ENCODE measurements at places on chromosomes 16 and 17.

- no peak for DNase-seq
These were observed 474.5 kb upstream of the EEF2KMT start for GRCh38 chr16:5572056-5572455.

- no peak for DNase-seq
These were observed 73.2 kb downstream of the CMIP start for GRCh38 chr16:81517629-81518438.

DNA sequence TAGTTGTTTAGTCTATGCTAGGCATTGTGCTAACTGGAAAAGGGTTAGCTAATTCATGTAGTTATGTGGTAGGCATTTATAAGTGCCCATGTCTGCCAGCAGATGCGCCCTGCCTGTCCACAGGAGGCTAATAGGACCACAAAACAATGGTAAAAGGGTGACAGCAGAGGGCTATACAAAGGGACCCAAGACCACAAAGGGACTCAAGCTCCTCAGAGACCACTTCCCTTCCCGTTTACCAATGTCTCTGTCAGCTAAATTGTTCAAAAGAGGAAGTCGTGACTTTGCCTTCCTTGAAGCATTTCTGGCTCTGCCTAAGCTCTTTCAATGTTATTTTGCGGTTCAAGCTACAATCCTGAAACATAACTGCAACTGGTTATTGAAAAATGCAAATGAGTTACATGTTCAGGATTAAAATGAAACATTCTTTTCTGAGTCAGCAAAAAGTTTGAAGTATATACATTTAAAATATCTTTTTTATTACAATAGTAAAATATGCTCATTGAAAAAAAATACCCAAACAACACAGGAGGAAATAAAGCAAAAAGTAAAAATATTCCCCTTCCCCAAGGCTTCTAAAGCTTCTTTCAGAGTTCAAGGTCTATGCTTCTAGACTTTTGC lies 149.2 kb downstream of the MAF start:
- DNase-seq, result peak; percentile 77

GRCh38 chr17:69485901-69486643 lies 71.6 kb downstream of the MAP2K6 start:
- DNase-seq, result no peak

- no peak for DNase-seq
These were observed 191.6 kb downstream of the CPPED1 start for GRCh38 chr16:12611916-12612597.

- no peak for DNase-seq
These were observed 38.6 kb upstream of the TENT4B start for GRCh38 chr16:50114357-50115129.

GRCh38 chr17:75367312-75367711 lies 38.2 kb downstream of the GRB2 start:
- no peak for DNase-seq

GRCh38 chr17:71360301-71360700 lies 760.5 kb upstream of the SOX9 start:
- no peak for DNase-seq

- DNase-seq, result no peak
These were observed 121.7 kb downstream of the HIC1 start for GRCh38 chr17:2176499-2177169.

- no peak for DNase-seq
These were observed 188.0 kb downstream of the HAPSTR1 start for GRCh38 chr16:9279291-9280068.

- no peak for DNase-seq
These were observed 1728.3 kb downstream of the TP53TG3F start for GRCh38 chr16:35187665-35188225.

DNA sequence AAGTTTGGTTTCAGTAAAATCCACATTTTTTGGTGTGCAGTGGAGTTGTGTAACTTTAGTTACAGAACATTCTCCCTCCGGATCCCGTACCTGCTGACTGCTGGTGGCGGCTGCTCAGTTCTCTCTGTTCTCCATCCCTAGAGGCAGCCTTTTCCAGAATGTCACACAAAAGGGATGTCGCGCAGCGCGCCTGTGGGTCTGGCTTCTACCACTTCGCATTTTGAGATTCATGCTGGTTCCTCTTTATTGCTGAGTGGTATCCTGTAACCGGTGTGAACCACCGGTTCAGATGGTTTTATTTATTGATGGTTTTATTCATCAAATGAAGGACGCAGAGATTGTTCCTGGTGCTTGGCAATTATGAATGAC lies 981 bp upstream of the CEP131 start:
- peak; percentile 65 for DNase-seq

GRCh38 chr17:77786740-77787505 lies 171.6 kb upstream of the TNRC6C start:
- DNase-seq, result no peak

GRCh38 chr16:72930396-72930795 lies 117.5 kb downstream of the ZFHX3 start:
- DNase-seq, result no peak

Data from KBM-7 (cell line).